Activated CD8-positive, alpha-beta memory T cell treated with anti-CD3 and anti-CD28 coated beads for 4 hours (primary cell): ENCODE measurements at places on chromosomes 6 and 20.

- no peak for DNase-seq
Observed at GRCh38 chr6:124073820-124074587, 270.3 kb downstream of the NKAIN2 start.

- no peak for DNase-seq
Observed at GRCh38 chr6:34798057-34798456, 6.2 kb downstream of the BLTP3A start.

DNA sequence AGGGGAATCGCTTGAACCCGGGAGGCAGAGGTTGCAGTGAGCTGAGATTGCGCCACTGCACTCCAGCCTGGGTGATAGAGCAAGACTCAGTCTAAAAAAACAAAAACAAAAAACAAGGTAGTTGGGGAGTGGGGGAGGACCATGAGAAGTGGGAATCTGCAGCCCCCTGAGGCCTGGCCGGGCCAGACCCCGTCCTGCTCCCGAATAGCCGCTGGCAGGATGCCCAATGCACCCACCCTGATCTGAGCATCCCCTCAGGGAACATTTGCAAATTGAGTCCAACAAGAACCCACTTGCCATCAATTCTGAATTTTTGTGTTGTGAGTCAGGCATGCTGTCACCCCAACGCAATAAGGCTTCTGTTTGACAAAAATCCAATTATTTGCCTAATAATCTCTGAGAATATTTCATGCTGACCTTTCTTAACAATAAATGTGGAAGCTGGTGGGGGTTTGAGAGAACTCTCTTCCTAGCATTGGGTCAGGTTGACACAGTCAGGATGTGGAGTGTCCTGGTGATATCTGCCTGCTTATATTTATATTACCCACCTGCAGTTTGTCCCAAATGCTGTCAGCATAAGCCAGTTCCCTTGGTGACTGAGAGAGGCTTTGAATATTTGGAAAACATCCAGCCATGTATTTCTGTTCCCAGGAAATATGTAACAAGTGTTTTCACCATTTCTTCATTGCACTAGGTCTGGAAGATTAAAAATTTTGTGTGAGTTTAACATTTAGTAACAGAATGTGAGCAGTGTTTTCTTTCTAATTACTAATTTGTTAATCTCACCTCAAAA is 28.4 kb upstream of the FRMD1 start:
- no peak for DNase-seq

DNA sequence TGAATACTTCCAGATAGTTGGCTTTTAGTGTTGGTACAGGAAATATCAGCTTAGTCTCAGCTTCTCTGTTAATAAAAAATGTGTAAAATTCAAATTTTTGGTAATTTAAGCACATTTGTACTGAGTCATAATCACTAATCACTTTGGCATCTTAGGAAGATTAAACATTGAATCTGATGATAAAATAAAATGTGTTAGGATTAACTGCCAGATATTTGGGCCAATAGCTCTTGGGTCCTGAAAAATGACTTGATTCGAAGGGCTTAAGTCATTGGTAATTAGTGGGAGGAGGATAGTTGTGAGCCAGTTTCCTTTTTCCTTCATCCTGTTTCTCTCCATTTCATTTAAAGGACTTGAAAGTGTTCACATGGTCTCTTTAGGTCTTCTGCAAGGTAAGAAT is 426.1 kb downstream of the RFPL4B start:
- no peak for DNase-seq

DNA sequence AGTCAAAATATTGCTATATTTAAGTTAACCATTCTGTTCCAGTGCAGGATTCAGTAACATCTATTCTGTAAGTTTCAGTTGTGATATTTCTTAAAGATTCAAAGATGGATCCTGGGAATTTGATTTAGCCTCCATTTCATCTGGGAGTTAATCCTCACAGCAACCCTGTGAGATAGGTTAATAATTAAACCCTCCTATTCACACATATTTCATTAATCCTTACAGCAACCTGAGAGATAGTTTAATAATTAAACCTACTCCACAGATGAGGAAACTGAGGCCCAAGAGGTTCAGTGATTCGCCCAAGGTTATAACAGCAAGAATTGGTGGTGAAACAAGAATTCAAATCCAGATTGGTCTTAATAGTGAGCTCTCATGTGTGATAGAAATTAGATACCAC is 10.9 kb upstream of the ZBTB2 start:
- no peak for DNase-seq

GRCh38 chr6:115934145-115934544 is 126.5 kb downstream of the FRK start:
- DNase-seq: no peak

DNA sequence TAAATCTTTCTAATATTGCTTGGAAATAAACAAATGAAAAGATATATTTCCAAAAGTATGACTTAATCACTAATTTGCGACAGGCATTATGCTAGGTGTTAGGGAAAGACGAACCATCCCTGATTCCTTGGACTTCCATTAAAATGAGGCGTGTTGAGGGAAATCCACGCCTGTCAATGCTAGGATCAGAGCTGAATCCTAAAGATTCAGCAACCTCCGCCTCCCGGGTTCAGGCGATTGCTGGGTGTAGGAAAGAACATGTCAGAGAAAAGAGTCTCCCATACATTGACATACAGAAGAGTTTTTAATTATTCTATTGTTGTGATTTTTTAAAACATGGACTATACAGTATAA is 16.8 kb upstream of the PRSS16 start:
- no peak for DNase-seq

DNA sequence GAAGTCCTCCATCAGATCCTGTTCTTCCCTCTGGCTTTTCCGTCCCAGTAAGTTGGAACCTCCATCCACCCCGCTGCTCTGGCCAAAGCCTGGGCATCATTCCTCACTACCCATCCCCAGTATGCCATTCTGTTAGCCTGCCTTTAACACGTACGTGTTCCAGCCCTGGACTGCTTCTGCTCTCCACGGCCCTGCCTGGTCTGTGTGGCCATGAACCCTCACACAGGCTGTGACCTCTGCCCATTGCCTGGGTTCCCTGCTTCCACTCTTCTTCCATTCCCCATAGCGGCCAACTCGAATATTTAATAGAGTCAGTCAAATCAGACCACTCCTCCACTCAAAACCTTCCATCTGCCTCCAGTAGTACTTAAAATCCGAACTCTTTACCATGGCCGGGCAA is 29.4 kb downstream of the RALGAPA2 start:
- DNase-seq: no peak

- no peak for DNase-seq
Observed at GRCh38 chr6:50846144-50846851, 27.6 kb downstream of the TFAP2B start.

DNA sequence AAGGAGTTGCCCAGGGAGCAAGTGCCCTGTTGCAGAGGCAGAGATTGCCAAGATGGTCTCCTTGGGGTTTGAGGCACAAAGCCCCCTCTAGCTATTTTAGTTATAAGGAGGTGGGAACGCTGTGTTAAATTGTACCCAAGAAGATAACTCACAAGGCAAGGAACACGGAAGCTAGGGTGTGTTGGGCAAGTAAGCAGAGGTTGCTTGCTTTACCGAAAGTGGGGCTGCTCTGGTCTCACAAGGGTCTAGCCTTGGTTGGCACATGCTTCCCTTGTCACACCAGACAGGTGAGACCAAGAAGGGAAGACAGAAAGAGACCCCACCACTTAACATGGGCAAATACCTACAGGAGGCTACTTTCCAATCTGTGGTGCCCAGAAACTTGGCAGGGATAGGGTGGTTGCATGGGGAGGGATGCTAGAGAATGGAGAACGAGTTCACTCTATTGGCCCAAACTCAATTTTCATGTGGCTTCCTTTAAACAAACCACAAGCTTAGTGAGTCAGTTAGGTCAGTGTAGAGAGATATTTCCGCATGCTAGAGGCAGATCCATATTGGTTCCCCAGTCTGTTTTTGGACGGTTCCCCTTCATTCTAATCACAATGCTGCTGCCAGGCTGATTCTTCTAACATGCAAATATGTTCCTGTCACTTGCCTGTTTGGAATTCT is 42.4 kb downstream of the PLAGL1 start:
- no peak for DNase-seq

DNA sequence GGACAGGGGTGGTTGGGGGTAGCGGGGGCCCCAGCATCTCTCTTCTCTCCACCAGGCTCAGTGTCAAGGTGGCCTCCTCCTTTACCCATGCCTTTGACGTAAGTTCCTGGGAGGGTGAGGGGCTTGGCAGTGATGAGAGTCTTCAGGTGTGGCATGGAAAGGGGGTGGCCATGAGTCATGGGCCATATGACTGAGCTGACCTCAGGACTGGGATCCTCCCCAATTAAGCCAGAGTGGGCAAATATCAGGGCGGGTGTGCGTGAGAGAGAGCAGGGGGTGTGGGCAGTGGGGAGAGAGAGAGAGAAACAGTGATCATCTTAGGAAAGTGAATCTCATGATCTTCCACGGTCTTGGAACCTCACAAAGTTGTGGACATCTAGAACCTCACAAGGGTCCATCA is 8.2 kb upstream of the BPIFB4 start:
- DNase-seq: no peak

DNA sequence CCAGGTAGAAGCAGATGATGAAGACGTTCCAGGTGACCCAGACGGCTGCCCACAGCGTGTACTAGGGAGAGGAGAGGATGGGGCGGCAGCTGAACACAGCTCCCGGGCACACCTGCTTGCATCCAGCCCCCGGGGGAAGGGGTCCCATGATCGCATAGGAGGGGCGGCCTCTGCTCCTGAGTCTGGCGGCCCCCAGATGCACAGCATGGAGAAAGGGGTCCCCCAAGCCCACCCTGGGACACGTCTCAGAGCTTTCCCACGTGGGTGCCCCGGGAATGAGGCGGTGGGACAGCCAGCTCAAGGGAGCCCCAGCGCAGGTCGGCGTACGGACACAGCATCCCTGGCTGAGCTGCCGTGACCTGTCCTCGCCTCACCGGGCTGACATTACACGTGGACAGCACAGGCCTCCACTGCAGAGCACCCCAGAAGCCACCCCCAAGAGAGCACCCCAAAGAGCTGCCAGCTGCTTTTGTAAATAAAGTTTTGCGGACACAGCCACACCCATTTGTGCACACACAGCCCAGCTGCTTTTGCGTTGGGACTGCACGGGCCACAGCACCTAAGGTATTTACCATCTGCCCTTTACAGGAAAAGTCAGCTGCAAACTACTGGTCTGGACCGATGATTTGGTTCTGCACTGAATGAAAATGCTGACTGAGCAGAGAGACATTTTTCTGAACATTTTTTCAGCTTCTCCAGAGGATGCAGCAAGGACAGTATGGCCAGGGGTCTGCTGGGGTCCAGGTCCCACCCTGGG is 5.2 kb downstream of the NKAIN4 start:
- DNase-seq: no peak

- peak; percentile 40 for DNase-seq
Observed at GRCh38 chr20:36574366-36575135, 1.2 kb downstream of the TGIF2 start.

GRCh38 chr6:28751514-28751913 is 172.3 kb downstream of the TRIM27 start:
- DNase-seq: no peak

DNA sequence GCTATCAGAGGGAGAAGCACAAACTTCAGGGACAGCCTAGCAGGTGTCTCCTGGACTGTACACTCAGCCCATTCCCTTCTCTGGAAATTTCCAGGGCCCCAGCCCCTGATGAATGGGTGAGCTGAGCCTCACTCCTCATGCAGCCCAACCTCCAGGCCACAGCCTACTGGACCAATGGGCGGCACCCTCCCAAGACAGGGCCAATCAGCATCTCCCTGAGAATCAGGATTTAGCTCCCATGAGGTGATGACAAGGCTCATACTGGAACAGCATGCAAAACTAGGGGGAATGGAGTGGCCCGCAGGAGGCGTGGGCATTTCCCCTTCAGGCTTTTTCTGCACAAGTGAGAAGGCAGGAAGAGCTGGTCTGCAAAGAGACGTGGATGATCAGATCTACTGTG is 29.0 kb downstream of the NFATC2 start:
- no peak for DNase-seq

DNA sequence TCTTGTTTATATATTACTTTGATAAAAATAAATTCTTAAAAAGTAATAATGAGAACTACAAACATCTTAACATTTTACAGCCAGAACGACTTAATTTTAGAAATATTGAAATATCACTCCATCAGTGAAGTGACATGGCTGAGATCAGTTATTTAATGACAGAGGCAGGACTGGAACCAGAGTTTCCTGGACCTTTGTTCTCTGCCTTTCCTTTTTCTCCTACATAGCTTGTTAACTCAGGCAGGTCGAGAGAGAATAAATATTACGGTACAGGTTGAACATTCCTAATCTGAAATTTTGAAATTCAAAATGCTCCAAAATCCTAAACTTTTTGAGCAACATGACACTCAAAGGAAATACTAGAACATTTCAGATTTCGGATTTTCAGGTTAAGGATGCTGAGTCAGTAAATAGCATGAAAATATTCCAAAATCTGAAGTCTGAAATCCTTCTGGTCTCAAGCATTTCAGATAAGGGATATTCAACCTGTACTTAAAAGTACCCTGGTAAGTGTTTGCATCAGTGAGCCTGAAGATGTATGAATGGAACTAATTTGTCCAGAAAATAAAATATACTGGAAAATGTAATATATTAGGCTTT is 6.5 kb downstream of the TMEM170B start:
- DNase-seq: no peak

- no peak for DNase-seq
Observed at GRCh38 chr6:107823047-107823557, 1.0 kb downstream of the SCML4 start.

GRCh38 chr6:24227556-24227955 is 101.5 kb downstream of the NRSN1 start:
- DNase-seq: no peak

DNA sequence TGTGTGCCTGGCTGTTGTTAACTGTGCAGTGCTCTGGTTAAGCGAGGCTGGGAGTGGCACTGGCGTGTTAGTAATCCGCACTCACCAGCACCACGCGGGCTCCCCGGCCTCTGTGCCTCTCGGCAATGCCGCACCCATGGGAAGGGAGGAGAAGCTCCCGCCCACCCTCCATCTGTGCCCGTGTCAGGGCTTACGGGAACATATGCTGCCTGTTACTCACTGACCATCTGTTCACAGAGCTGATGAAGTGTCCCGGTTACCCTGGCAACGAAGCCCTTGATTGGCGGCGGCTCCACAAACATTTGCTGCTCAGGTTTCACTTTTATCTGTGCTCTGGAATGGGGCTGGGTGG is 114.7 kb downstream of the PSMB1 start:
- no peak for DNase-seq

DNA sequence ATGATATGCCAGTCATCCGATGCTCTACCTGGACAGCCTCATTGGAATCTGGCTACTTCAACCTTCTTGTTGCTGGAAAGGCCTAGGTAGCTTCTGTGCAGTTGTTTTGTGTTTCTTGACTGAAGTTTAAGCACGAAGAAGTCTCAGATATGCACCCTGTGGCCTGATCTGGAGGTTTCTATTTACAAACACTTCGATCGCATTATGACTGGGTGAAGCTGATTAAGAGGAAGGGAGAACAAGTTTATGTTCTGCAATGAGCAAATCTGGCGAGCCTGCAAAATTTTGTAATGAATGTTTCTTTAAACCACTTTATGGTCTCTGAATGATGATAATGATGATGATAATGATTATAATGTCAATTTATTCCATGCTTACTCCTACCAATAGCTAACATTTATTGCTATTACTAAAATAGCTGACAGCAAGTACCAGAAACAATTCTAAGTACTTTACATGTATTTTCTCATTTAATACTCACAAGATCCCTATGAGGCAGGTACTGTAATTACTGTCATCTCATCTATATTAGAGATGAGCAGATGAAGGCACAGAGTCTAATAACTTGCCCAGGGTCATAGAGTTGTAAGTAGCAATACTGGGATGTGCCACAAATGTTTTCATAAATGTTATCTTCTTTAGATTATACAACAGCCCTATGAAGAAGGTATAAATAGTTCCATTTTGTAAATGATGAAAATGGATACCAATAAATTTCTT is 126.1 kb upstream of the UST start:
- no peak for DNase-seq

GRCh38 chr6:42962502-42963178 is 2.1 kb downstream of the GNMT start:
- DNase-seq: no peak
